Fibroblast of lung (primary cell): ENCODE measurements at places on chromosomes 11 and 22. TPM values are rescaled to one million over a fixed set of nuclear protein-coding genes. Genes with fewer than 3 reads are reported as not detected.
A peak's percentile ranks its signal among the peaks of the same experiment; 100 is the strongest.

DNA sequence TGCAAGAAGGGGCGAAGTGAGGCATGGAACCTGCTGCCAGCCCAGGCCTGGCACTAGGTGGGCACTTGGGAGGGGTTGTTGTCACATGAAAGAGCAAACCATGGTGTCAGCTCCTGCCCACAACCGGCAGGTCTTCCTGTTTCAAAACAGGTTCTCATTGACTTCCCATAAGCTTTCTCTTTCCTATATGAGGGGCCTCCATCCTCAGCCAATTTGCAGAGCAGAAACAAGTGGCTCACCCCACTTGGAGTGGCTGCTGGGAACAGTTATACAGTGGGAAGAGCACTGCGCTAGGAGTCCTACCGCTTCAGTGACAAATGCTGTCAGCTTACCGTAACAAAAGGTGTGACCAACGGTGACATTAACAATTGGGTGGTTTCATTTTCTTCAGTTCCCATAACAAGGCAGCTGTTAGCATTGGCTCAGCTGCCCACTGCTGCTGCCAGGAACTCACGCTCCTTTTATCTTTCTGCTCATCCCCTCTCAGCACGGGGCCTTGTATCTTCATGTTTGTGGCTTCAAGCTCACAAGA lies 10.2 kb upstream of the SSTR3 start:
- H3K4me1 ChIP-seq, result no peaks in the 10 kb centered on the region
- no peak overlapping the region for H3K4me3 ChIP-seq
- no peak for DNase-seq
- H3K27me3 ChIP-seq, result peaks cover 3% of the 10 kb centered on the region
- no peak overlapping the region for H3K27ac ChIP-seq
- H3K36me3 ChIP-seq, result no peaks in the 10 kb centered on the region

Gene PKDREJ
- 0.01 TPM in 1 of 2 replicates, not detected in the other for polyA plus RNA-seq

DNA sequence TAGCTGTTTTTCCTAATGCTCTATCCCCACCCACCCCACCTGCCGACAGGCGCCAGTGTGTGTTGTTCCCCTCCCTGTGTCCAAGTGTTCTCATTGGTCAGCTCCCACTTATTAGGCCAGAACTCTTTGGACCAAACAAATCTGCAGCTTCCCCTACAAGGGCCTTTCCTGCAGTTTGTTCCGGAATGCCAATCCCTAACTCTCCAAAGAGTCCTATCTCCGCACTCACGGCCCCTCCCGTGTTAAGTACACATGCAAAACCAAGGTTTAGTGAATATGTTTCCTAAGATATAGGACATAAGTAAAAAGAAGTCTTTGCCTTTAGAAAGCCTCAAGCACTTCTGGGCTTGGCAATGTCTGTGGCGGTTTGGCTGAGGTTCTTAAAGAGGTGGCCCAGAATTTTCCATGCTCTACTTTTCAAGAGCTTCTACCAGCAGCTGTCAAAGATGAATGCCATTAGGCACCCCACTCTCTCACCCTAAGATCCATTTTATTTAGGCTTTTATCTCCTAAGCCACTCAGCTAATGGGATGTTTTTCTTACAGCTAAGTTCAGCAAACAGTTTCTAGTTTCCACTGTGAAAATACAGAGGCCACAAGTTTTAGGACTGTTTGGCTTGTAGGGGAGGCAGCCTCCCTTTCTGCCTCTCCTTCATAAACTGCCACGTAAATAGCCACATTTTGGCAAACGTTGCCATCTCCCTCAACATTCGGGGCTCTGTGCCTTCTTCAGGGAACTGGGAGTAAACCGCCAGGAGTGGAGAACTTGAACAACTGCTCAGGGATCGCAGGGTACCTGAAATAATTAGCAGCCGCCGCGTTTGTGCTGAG lies 1.6 kb downstream of the CD59 start:
- peaks cover 25% of the 10 kb centered on the region for H3K4me1 ChIP-seq
- DNase-seq, result peak; percentile 75
- peak overlapping the region; percentile 94 for H3K27ac ChIP-seq
- H3K27me3 ChIP-seq, result no peaks in the 10 kb centered on the region
- H3K36me3 ChIP-seq, result peaks cover 7% of the 10 kb centered on the region

Gene TRIM49
- polyA plus RNA-seq, result not detected in 2 replicates

DNA sequence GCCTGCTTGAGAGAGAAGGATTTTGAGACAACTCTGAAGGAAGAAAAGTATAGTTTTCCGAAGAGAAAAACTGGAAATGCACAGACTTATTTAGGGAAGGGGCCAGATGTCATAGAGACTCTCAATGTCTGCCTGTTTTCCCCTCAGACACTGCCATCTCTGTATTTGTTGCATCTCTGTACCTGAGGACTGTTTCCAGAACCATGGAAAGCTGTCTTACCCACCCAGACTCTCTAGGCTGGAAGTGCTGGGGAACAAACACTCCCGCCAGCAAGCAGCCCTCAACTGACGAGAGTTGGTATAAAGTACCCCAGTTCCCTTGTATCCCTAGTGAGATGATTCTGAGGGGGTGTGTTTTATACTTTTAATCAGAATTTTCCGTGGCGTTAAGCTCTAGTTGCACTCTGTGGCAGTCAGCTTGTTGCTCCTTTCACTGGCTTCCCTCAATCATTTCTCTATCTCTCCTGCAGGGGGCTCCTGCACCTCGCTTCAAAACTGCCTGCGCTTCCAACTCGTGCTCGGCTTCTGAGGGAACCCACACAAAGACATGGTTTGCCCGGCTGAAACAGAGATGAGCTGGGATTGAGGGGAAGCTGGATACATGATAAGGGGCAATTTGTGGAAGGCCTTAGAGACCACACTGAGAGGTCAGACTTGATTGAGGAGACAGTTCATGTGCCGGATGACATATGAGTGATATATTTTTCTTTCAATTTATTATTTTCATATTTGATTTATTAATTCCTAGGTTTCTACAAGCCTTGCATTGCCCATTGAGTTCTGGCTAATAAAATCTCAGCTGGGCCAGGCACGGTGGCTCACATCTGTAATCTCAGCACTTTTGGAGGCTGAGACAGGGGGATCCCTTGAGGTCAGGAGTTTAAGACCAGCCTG lies 36.9 kb upstream of the CLPB start:
- H3K36me3 ChIP-seq, result no peaks in the 10 kb centered on the region
- no peak overlapping the region for H3K27ac ChIP-seq
- peak; percentile 55 for DNase-seq
- peaks cover 11% of the 10 kb centered on the region for H3K27me3 ChIP-seq
- no peaks in the 10 kb centered on the region for H3K4me1 ChIP-seq
- no peak overlapping the region for H3K4me3 ChIP-seq

DNA sequence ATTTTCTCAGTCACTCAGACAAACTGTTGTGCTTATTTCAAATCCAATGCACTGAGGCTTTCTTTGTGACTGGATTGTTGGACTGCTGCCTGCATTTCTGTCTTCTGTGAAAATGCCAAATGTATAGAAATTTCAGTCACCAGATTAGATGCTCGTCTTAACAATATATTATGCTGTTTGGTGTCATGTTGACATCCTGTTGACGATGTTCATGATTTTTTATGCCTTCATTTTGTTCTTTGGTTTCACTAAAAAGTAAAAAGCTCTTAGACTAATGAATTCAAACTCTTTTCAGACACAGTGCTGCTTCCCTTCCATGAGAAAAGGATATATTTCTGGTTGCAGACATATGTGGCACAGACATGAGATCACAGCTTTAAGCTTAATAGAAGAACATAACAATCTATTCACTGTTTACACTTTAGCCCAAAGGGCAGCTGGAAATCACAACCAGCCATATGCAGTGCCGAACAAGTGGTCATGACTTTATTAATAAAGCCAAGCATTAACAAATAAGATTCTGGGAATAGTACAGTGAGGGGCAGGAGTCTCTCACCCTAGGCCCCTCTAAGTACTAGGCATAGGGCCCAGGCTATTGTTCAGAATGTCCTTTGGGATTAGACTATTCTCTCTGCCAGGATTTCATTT lies 9.4 kb upstream of the SOX6 start:
- H3K27me3 ChIP-seq, result no peaks in the 10 kb centered on the region
- H3K27ac ChIP-seq, result no peak overlapping the region
- DNase-seq, result no peak
- no peak overlapping the region for H3K4me3 ChIP-seq

Gene TRIM6
- polyA plus RNA-seq, result 8.2 and 13.8 TPM in 2 replicates

- no peak overlapping the region for H3K27ac ChIP-seq
- H3K4me1 ChIP-seq, result peaks cover 9% of the 10 kb centered on the region
- DNase-seq, result no peak
These were observed 82.5 kb downstream of the SGSM3 start for GRCh38 chr22:40452730-40453487.

Gene IL10RA
- polyA plus RNA-seq, result 0.36 TPM in 1 of 2 replicates, not detected in the other

DNA sequence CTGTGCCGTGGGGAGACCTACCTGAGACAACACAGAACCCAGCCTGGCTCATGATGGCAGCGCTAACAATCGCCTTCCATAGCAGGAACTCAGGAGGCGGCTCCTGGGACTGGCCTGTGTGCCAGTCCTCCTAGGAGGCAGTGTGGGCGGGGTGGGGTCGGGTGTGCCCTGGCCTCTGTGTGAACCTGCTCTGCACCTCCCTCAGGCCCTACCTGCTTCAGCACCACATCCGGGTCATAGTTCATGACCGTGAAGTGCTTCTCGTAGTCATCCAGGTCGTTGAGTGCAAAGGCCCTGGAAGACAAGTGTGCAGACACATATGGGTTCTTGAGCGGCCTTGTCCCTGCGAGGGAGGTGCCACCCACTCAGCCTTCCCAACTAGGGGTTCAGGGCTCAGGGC lies 15.3 kb downstream of the TTLL12 start:
- peaks cover 20% of the 10 kb centered on the region for H3K36me3 ChIP-seq
- H3K4me3 ChIP-seq, result no peak overlapping the region
- H3K4me1 ChIP-seq, result no peaks in the 10 kb centered on the region
- H3K27ac ChIP-seq, result no peak overlapping the region

DNA sequence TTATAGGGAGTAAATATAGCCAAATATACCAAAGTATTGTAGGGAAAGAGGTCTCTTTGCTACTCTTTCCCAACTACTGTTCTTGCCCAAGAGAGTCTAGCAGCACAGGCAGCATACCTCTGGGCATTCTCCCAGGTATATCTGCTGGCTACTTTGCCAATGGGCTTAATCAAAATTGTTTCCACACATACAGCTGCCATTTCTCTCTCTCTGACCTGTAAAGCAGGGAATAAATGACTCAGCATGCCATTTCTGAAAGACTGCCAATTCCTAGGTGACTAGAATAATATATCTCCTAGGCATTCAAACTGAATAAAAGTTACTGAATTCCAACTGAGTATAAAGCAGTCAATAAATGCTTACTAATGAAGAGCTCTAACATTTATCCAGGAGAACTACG lies 44.6 kb downstream of the RDX start:
- H3K27ac ChIP-seq, result no peak overlapping the region
- H3K4me3 ChIP-seq, result no peak overlapping the region
- H3K4me1 ChIP-seq, result no peaks in the 10 kb centered on the region
- H3K27me3 ChIP-seq, result no peaks in the 10 kb centered on the region
- DNase-seq, result peak; percentile 43

DNA sequence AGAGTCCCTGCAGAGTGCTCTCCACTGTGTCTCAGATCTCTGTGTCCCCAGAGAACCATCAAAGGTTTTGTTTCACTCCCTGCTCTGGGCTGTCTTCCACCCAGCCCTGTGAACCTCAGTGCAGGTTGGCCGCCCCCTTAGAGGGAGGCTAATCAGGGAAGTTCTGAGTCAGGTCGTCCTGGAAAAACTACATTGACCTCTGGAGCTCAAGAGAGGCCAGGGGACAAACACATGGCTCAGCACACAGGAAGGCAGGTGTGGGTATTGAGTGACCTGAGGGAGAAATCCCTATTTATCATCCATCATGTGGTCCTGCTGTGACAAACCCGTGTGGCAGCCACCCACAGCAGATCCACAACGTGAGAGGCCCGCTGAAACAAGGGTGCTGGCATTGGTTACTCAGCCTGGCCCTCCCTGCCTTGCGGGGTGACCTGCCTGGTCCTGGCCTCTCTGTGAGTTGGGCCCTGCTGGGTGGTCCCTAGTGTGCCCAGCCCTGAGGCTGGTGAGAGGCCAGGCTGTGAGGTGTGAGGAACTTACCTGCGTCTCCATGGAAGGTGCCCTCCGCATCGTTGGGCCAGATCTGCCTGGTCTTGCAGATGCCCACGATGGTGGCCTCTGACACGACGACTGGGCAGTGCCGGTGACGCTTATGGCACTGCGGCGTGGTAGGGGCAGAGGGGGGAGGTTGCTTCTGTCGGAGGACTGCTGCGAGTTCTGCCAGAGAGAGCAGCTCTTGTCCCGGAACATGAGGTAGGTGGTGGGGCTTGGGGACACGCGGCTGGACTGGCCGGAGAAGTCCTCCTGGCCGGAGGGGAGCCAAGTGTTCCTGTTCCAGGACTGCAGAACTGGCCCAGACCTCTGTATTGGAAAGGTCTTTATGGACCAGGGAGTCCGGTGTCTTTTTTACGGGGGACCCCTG lies 669 bp upstream of the BCR start:
- H3K4me1 ChIP-seq, result peaks cover 9% of the 10 kb centered on the region
- DNase-seq, result no peak
- no peaks in the 10 kb centered on the region for H3K36me3 ChIP-seq
- no peaks in the 10 kb centered on the region for H3K27me3 ChIP-seq

DNA sequence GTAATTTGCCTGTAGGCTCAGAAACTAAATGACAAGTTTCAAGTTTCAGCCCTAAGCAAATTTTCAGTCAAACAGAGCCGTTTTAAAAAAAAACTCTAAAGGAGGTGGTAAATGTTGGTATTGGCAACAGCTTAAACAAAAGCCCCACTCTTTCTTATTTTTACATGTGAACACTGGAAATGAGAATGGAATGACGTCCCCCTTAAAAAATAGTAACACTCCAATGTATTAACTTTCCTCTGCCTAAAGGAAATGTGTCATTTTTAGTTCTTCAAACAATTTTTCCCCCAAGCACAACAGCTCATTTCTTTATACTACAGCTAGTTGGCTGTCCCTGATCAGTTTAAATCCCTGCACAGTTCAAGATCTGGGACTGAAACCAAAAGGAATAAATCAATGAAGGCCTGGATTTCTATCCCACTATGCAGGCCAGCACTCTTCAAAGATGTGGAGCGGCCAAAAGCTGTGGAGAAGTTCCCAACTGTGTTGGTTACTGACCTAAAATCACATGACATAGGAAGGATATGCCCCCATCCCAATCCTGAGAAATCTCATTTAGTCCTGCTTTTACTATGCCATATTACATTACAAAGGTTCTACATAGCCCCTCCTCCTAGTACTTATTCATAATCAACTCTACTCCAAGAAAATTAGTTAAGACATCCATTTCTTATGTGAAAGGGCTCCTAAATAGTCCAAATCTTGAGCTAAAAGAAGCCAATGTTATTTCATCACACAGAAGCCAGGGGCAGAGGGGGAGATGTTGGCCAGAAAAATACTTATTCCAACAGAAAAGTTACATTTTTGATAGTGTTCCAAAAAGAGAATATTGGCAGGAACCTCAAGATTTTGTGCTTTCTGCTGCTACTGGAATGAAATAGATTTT lies 95.9 kb downstream of the CADM1 start:
- H3K27ac ChIP-seq, result no peak overlapping the region
- no peaks in the 10 kb centered on the region for H3K27me3 ChIP-seq
- no peaks in the 10 kb centered on the region for H3K36me3 ChIP-seq
- H3K4me1 ChIP-seq, result no peaks in the 10 kb centered on the region
- DNase-seq, result peak; percentile 77

GRCh38 chr11:61056571-61056970 lies 45.7 kb upstream of the CD5 start:
- H3K27ac ChIP-seq, result no peak overlapping the region
- no peaks in the 10 kb centered on the region for H3K4me1 ChIP-seq
- no peaks in the 10 kb centered on the region for H3K36me3 ChIP-seq
- H3K4me3 ChIP-seq, result no peak overlapping the region
- H3K27me3 ChIP-seq, result peaks cover 2% of the 10 kb centered on the region
- no peak for DNase-seq

Gene MS4A7
- polyA plus RNA-seq, result not detected in 2 replicates
